RWPE1 (cell line): ENCODE measurements at places on chromosomes 1 and 21.

DNA sequence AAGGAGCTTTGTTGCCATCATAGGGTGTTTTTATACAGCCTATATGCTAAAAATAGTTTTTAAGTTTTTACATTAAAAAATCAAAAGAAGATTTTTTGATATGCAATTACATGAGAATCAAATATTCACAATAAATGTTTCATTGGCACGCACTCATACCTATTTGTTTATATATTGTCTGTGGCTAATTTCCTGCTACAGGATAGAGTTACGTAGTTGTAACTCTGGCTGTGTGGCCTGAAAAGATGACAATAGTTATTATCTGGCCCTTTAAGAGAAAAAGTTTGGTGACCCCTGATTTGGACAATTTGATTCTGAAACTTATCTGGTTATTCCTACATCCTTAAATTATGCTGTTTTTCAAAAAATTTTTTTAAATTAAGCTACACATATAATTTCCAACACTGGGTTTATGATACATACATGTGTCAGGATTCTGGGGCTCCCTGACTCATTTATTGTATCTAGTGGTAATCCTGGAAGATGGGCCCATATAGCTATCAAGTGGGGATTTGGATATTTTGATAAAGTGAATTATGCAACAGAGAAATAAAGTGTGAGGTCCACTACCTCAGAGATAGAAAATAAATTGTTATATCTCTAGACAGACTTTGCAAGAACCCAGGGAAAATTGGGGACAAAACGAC, 370.2 kb upstream of the LYPLAL1 start:
- no peak for DNase-seq

GRCh38 chr21:44281801-44282200, 3.9 kb upstream of the AIRE start:
- DNase-seq: no peak

DNA sequence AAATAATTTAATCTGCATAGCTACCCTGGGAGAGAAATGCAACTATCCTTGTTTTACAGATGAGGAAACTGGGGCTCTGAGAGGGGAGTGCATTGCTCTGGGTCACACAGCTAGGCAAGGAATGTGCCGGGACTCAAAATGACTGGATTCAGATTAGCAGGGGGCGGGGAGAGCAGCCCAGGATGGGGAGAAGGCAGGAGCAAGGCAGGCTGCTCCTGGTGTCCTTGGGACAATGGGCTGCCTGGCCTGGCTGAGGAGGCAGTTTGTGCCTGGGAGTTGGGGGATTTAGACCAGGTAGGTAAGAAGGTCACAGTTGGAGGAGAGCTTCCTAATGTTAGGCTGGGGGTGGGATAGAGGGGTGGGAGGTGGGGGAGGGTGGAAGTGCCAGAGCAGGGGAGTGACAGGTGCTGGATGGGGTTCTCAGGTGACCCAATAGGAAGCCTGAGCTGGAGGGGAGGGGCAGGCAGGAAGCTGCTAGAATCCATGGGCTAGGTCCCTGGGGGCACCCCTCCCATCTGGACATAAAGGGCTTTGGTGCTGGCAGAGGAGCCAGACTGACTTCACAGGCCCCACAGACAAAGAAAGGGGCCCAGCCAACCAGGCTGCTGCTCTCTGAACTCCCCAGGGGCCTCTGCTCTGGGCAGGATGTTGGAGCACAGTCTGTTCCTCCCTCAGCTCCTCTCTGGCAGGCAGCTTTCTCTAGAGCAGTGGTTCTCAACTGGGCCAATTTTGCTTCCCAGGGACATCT, 29.0 kb downstream of the TRIM62 start:
- DNase-seq: no peak

DNA sequence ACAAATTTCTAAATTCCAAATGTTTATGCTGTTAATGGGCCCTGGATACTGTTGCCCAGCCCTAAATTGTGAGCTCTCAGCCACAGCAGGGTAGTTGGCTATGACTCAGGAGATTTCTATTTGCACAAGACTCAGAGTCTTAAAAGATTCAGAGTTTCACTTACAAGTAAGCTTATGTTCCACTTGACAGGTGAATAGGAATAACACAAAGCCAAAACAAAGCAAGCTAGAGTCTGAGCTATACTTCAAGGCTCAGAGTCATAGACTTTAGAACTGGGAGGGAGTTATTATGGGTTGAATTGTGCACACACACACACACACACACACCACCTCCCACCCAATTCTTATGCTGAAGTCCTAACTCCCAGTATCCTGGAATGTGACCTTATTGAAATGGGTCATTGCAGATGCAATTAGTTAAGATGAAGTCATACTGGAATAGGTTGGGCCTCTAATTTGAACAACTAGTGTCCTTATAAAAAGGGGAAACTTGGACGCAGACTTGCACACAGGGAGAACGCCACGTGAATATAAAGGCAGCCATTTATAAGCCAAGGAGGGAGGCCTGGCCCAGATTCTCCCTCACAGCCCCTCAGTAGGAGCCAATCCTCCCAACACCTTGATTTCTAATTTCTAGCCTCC, 30.2 kb downstream of the PRDX6 start:
- peak; percentile 53 for DNase-seq

- DNase-seq: no peak
Measured at GRCh38 chr1:184462990-184463389, 76.2 kb downstream of the C1orf21 start.

GRCh38 chr1:166814611-166815010, 24.7 kb upstream of the POGK start:
- no peak for DNase-seq

DNA sequence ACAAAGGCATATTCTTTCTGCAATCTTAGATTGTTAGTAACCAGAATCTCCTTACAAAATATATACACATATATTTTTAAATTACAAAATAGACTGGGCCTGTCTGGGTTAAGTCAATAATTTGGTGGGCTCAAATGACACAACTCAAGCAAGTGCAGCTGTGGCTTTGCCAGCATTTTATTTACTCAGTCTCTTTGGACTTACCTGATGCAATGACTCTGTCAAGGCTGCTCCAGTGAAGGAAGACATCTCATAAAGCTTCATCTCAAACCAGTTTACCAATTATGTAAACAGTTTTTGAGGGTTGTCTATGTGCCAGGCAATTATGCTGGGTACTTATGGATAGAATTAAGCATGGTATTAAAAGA, 22.8 kb upstream of the ABCA4 start:
- no peak for DNase-seq

DNA sequence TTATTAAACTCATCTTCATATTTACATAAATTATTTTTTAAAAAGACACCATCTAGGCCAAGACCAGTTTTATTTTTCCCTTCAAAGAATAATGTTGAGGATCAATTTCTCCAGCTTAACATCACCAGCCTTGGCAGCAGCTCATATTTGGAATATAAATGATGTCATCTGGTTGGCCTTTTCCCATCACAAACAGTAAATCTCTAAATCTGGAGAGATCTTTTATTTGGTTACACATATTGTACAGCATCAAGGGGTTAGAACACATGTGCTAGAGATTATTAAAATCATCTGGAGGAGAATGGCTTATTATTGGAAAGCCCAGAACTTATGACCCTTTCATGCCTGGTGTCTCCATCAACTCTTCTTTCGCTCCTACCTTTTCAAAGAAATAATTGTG, 508.8 kb downstream of the PLPP3 start:
- no peak for DNase-seq

DNA sequence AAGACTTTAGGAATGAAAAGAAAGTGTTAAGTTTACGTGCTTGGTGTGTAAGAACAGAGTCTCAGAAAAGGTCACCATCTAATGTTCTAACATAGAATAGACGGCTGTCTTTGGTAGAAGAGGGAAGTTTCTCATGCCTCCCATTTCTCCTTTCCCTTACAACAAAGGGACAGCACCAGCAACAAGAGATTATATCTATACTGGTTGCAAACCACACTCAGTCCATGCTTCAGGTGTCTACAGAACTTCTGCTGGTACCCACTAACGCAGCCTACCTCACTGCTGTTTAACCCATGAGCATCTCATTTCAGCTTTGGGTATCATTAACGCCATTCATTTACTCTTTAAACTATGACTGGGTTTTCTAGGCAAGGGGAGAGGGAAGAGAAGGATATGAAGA, 9.2 kb upstream of the ITPKB start:
- no peak for DNase-seq

DNA sequence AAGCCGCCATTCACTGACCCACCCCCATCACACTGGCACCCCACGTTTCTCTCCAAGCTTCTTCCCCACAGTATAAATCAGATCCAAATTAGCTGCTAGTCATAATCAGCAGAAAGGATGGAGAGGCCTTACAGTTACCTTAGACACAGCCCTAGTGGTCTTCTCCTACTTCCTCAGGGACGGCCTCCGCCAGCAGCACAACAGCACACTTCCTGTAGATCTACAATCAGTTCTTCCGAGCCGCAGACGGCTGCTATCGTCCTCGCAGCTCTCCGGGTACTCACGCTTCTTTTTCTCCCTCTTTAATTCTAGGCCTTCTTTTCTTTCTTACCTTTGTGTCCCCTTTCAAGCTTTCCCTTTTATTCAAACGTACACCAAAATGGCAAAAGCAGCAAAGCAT, 313.5 kb downstream of the SMYD3 start:
- DNase-seq: no peak

DNA sequence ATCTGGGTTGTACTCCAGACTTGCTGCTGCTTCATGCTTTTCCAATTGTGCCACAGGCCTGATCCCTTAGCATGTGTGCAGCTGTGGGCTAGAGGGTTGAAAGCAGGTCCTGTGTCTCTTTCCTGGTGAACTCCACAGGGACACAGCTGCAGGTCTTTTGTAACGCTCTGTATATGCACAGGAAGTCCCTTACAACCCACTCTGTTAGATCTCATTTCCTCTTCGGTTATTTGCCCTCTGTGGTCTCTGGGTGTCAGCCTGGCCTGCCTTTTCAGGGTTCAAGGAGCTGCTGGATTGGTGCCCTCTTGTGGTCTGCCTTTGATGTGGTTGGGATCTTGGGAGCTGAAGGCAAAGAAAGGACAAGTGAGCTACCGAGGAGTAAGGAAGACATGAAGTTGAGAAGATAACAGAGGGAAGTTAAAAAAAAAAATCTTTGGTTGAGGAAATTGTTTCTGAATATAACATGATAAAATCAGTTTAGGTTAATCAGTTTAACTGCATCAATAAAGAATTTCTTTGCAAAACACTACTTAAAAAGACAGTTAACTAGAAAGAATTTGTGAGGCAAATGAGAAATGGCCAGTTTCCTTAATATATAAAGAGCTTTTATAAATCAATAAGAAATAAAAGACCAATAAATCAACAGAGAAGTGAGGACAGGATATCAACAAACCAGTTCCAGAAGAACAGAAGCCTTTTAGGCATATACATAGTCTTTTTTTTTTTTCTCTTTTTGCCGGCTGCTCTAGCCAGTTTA, 44.1 kb downstream of the UCK2 start:
- DNase-seq: no peak

GRCh38 chr1:155472491-155473083, 90.0 kb downstream of the ASH1L start:
- DNase-seq: no peak

DNA sequence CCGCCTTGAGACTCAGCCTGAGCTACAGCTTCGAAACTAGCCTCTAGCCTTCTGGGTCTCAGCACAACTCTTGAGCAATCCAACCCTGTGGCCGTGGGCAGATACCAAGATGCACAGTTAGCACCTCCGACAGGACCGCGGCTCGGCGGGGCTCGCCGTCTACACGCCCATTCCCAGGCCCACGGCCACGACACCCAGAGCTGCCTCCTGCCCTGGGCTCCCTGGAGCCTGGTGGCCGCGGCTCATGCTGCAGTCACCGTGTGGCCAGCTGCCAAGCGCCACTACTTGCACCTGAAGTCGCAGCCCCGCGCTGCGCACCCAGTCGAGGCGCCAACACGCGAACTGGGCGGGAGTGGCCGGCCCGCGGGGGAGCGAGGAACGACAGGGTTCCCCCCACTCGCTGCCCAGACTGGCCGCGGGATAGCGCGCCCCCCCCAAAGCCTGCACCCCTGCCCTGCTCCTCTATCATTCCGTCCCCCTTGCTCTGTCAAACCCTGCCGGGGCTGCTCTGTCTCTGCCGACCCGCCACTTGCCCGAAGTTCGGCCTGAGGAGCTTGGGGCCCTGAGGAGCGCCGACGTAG, 729 bp upstream of the CDCA8 start:
- DNase-seq: peak; percentile 26

DNA sequence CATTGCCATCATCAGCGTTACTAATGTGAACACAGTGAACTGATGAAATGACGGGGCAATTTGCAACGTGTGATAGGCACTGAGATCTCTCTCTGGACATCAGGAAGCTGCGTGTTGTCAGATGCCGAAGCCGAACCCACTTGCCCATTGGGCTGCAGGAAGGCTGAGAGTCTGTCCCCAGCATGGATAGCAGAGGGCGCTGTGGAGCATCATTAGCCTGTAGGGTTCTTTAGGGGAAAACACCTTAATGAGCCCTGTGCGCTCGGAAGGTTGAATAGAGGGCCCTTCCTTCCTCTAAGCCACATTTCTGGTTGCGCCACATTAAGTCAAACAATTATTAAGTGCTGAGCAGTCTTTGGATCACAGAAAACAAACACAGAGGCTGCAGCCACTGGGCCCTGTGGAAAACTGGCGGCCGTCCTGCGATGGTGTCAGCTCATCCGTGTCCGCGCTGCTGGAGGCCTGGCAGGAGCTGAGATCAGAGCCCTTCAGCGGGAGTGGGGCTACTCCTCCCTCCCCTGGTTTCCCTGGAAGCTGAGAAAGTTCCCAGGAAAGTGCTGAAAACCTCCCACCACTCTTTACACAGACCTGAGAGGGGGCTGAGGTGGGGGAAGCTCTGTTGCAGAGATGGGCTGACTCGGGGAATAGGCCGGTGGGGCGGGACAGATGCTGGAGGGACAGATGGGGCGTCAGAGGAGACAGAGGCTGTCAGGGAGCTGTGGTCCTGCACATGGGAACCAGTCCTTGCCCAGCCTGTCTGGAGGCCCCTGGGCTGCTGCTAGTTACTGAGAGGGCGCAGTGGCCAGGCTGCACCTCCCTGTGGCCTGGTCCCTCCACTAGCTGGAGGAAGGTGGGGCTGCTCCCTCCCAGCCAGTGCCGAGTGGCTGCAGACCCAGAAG, 12.7 kb downstream of the TFF2 start:
- DNase-seq: peak; percentile 10

- DNase-seq: no peak
Measured at GRCh38 chr1:151960780-151961513, 32.7 kb downstream of the S100A10 start.

DNA sequence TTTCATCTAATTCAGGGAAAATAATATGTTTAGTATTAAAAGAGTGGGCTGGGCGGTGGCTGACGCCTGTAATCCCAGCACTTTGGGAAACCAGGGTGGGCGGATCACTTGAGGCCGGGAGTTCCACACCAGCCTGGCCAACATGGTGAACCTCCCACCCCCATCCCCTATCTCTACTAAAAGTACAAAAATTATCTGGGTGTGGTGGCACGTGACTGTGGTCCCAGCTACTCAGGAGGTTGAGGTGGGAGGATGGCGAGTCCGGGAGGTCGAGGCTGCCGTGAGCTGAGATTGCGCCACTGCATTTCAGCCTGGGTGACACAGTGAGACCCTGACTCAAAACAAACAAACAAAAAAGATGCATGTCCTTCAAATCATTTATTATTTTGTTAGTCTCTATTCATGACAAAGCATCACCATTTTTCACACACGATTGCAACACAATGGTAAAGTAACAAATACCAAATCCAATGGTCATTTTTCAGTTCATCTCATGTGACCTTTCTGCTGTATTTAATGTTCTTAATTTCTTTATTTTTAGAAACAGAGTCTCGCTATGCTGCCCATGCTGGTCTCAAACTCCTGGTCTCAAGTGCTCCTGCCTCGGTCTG, 1.0 kb downstream of the MSH4 start:
- no peak for DNase-seq

GRCh38 chr1:19197845-19198244, 12.2 kb downstream of the UBR4 start:
- DNase-seq: no peak
